ENCODE measurements at places on chromosomes 12 and 14.

DNA sequence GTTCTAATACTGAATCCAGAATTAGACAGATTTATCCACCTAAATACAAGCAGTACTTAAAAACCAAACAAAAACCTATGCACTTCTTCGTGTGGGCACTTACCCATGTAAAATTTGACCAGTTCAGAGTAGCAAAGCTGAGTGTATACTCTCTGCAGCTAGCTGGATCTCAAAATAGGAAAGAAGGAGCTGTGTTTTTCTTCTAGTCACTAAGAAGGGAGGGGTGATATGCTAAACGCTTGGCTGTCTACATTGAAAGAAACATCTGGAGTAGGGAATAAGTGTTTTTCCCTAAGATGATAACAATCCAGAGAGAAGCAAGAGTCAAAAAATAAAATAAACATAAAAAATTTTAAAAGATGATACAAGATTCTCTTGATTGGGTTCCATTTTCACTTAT lies 20.0 kb downstream of the RBMS2 start:
- no peak for DNase-seq

- no peak for DNase-seq
Measured at GRCh38 chr12:21456291-21456780, 18.9 kb downstream of the PYROXD1 start.

DNA sequence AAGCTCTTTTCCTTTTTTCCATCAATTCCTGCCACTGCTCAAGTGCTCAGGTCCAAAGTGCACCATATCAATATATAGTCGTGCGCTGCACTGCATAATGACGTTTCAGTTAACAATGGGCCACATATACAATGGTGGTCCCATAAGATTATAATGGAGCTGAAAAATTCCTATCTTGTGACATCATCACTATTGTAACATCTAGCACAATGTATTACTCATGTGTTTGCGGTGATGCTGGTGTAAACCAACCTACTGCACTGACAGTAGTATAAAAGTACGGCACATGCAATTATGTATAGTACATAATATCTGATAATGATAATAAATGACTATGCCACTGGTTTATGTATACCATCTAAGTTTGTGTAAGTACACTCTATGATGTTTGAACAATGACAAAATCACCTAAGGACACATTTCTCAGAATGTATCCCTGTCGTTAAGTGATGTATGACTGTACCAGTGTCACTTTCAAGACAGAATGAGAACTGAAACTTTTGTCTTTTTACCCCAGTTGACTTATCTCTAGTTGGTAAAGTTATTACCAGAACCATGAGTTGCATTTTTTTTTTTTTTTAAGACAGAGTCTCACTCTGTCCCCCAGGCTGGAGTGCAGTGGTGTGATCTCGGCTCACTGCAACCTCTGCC lies 53.7 kb upstream of the INSM2 start:
- no peak for DNase-seq

GRCh38 chr14:33062476-33062875 lies 123.8 kb downstream of the NPAS3 start:
- no peak for DNase-seq

- no peak for DNase-seq
Measured at GRCh38 chr12:100720016-100720654, 74.4 kb upstream of the ANO4 start.

DNA sequence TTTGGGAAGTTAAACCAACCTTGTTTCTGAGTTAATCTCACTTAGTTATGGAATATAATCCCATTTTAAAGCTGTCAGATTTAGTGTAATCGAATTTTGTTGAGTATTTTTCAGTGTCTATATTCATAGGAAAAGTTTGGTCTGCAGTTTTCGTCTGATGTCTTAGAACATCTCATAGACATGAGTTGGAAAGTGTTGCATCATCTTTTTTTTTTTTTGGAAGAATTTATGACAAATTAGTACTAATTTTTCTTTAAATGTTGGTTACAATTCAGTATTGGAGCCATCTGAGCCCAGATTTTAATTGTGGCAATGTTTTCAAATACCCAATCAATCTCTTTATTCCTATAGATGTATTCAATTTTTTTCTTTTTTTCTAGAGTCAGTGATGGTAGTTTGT lies 27.9 kb downstream of the C12orf50 start:
- DNase-seq, result no peak

DNA sequence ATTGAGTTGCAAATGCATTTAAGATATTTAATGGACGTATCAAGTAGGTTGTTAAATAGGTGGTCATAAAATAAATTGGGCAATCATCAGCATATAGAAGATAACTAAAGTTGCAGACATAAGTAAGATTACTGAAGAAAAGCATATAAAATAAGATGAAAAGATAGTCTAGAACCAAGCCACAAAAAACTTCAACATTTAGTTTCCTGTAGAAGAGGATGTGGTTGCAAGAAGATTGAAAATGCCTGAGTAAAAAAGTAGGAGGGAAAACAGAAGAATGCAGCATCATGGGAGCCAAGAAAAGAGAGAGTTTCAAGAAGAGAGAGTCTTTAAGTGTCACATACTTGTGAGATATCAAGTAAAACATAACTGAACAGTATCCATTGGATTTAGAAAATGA lies 17.6 kb upstream of the SLC16A7 start:
- no peak for DNase-seq

DNA sequence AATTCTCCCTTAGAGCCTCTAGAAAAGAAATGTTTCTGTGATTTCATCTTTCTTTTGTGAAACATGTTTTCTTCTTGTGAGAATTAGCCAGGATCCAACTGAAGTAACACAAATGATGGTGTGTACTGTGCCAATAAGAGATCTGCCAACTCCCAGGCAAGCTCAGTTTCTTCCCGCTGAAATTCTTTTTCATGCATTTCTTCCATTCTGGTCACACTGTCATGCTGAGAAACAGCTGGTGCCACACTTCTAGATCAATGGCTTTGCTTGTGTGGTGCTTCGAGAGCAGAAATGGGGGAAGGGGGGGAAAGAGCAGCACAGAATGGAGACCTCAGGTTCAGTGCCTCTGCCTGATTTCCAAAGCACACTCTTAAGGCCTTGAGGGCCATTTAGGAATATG lies 41.4 kb upstream of the FGF6 start:
- DNase-seq, result no peak

GRCh38 chr14:70873627-70874026 lies 33.6 kb upstream of the PCNX1 start:
- DNase-seq, result no peak

DNA sequence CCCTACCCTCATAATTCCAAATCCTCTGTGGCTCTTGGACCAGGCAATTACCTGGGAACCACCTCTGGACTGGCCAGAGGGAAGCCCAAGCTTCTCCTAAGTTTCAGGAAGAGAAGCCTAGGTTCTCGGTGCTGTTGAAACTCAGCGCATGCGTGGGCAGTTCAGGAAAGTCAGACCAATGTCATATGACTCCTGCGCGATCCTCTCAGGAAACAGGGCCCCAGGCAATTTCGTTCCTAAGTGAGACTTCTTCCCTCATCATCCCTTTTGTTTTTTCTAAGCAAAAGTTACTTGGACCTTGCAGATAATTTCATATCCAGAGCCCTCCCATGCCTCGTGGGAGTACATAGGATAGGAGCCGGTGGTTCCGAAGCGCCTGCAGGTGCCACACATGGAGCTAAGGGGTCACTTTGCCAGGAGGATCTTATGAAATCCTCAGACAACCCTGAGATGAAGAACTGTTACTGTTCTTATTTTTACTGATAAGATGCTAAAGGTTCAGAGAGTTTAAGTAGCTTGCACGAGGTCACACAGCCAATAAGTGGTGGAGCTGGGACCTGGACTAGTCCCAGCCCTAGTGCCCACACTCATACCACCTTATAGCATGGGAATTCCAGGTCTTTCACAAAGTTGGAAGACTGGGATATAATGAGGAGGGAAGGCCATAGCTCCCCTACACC lies 168.2 kb downstream of the ZFP36L1 start:
- DNase-seq, result peak; percentile 9

DNA sequence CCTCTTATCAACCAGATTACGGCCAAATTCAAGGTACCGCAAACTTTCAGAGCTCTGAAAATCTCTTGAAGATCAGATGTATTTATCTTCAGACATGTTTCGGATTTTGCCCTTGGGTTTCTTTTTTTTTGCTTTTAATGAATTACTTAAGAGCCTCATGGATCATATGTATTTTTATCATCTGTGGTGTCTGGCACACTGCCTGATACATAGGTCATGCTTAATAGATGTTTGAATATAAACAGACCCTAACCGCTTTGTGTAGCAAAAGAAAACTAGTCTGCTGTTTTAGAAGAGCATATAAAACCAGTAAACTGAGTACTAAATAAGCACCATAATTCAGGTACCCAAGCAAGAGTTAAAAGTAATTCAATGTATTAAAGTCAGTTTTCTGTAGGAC lies 20.1 kb upstream of the TBK1 start:
- DNase-seq, result no peak

- no peak for DNase-seq
Measured at GRCh38 chr14:54719406-54719805, 152.5 kb downstream of the SAMD4A start.

- no peak for DNase-seq
Measured at GRCh38 chr14:82385048-82385447, 851.4 kb upstream of the SEL1L start.

DNA sequence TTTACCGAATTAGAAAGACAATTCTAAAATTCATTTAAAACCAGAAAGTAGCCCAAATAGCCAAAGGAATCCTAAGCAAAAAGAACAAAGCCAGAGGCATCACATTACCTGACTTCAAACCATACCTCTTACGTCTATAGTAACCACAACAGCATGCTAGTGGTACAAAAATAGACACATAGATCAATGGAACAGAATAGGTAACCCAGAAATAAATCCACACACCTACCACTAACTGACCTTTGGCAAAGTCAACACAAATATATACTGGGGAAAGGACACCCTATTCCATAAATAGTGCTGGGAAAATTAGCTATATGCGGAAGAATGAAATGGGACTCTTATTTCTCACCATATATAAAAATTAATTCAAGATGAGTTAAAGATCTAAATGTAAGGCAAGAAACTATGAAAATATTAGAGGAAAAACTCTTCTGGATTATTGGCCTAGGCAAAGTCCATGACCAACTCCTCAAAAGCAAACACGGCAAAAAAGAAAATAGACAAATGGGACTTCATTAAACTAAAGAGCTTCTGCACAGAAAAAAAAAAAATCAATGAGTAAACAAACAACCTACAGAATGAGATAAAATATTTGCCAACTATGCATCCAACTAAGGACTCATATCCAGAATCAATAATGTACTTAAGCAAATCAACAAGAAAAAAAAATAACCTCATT lies 568.9 kb downstream of the SOX5 start:
- DNase-seq, result no peak

DNA sequence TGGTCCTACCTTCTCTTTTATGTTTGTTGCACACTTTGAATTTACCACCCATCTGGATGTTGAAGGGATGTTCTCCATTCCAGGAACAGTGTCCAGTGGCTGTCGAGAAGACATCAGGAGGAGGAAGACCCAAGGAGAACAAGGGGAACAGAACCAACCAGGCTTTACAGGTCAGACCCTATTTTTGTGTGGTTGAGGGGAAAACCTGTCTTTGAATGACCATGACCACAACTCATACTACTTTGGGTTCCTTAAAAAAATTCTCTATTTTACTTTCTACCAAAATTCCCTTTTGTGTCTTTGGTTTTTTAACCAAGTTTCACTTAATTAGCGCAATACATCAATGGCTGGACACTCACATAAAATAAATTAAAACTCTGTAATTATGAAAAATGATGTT lies 78.7 kb downstream of the PLXNC1 start:
- DNase-seq, result no peak

DNA sequence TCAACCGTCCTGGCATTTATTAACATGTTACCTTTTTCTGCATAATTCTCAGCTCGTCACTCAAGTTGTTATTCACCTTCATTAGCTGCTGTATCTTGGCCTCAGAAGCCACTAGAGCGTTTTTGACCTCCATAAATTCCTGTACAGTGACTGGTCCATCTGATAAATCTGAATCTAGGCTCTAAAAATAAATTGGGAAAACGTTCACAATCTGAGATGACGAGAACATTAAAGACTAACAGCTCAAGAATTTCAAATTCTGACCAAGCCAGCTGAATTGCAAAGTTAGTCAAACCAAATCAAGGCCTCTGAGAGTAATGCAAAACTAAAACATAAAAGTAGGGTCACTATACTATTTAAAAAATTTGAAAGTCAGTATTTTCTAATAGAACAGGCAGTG lies 45.0 kb downstream of the GIT2 start:
- DNase-seq, result no peak
